ENCODE measurements at places on chromosomes 5 and 9.

GRCh38 chr9:98039607-98040017 is 16.9 kb upstream of the NANS start:
- DNase-seq, result no peak

- DNase-seq, result no peak
Observed at GRCh38 chr9:75891277-75891741, 836 bp downstream of the PCSK5 start.

- no peak for DNase-seq
Observed at GRCh38 chr9:3224931-3225330, 300.9 kb downstream of the RFX3 start.

GRCh38 chr9:98007251-98007928 is 24.2 kb downstream of the ANP32B start:
- DNase-seq, result no peak

DNA sequence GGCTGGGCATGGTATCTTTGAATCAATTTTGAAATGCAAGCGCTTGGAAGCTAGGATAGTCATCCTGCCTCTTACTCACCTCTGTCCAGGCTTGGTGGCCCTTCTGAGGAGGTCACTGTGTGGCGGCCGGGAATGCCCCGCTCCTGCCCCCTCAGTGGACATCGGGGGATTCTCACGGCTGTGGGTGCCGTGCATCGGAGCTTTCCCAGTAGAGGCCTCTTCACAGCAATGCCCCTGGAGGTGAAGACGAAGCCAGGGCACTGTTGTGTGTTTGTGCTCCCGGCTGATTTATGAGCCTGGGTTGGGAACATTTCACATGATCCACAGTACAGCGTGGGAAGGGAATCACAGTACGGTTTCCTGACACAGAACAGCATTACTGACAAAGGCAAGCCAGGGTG is 147.5 kb downstream of the NXNL2 start:
- DNase-seq, result no peak

DNA sequence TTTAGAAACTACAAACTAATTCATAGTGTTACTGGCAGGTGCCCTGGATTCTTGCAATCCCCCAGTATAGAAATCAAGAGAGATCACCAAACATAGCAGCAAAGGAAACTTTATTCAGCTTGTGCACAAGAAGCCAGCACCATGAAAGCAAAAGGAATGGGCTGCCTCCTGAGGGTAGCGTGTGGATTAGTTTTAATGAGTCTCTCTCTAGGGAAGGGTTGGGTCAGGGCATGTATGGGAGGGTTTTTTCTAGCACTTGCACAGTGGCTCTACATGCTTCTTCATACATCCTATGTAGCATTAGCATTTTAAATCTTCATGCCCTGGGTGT is 38.4 kb downstream of the LYRM7 start:
- DNase-seq, result no peak

DNA sequence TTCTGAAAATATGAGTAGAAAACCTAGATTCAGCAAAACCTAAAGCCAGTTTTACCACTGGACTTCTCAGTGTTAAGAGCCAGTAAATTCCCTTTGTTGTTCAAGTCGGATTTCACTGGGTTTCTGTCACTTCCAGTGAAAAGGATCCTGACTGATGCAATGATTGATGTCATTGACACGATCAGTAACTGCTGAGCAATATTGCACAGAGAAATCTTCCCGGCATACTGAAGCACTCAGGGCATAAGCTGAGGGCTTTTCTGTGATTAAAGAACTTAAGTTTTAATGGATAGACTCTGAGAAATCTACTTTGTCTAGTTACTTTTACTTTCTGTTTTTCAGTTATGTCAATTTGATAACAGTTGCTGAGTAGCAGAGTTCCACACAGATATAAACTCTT is 61.9 kb downstream of the DENND1A start:
- no peak for DNase-seq

GRCh38 chr5:153632748-153633290 is 142.3 kb downstream of the GRIA1 start:
- DNase-seq, result no peak

GRCh38 chr9:122464633-122465567 is 12.8 kb downstream of the OR1J1 start:
- peak; percentile 39 for DNase-seq

DNA sequence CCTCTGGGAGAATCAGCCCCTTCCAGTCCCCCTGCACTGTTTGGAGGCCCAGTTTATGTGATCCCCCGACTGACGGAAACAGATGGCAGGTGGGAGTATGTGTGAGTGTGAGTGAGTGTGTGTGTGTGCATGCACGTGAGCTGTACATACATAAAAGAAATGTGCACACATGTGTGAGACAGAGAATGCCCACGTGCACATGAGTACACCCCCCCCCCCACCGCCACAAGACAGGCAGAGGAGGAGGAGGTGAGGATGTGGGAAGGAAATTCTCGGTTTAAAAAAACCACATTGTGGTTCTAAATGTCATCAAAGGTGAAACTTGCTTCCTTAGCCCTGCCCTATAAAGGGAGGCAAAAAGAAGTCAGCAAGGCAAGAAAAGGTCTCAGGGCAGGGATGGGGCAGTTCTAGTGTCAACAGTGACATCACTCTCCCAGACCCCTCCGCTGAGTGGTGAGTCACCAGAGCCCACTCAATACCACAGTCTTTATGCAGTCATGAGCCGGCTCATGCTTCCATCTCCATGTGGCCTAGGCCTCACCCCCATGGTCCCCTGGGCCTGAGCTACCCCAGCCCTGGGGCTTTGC is 79.2 kb upstream of the HSPA9 start:
- DNase-seq, result peak; percentile 57

GRCh38 chr5:5522336-5522735 is 99.9 kb downstream of the ICE1 start:
- DNase-seq, result no peak

DNA sequence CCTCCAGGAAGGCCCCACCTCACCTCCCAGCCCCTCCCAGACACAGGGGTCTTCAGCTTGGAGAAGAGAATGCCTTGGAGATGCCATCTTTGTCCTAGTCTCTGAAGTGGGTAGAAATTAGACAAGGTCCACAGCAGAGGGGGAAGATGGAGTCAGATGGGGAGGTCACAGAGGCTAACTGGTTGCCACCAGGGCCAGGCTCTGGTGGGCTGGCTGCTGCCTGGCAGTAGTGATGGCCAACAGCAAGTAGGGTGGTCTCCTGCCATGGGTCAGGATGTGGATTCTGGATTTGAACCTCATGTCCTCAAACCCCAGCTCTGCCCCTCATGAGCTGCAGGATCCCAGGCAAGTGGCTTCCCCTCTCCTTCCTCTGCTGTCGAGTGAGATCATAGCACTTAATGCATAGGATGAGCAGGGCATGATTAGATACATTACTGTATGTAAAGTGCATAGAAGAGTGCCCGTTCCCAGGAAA is 38.7 kb upstream of the NEK6 start:
- DNase-seq, result no peak

DNA sequence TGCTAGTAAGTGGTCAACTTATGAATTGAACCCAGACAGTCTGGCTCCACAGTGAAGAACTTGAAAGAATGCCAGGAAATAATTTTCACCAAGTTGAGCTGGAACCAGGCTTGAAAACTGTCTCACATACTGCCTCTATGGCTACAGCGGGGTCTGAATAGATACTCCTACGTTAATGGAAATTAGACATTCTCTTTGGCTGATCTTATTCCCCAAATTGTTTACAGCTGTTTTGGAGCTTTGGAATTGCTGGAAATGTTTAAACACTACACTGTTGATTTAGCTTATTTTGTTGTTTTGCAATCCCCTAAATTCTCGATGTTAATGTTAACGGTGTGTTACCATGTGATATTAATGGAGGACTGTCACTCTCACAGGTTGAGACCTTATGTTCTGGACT is 146.4 kb downstream of the FBXL7 start:
- no peak for DNase-seq

DNA sequence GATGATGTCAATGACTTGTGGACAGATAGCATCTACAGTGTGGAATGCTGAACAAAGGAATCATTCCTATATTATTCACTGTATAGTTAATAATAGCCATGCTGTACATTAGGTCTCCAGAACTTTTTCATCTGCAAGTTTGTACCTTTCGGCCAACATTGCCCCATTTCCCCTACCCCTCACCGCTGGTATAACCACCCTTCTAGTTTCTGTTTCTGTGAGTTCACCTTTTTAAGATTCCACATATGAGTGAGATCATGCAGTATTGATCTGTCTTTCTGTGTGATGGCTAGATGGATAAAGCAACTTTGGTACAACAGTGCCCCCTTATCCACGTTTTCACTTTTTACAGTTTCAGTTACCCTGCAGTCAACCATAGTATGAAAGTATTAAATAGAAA is 18.8 kb upstream of the ALDH1B1 start:
- no peak for DNase-seq

- no peak for DNase-seq
Observed at GRCh38 chr5:53942724-53943123, 367.6 kb downstream of the ARL15 start.

- no peak for DNase-seq
Observed at GRCh38 chr9:110846215-110846614, 177.6 kb downstream of the MUSK start.

DNA sequence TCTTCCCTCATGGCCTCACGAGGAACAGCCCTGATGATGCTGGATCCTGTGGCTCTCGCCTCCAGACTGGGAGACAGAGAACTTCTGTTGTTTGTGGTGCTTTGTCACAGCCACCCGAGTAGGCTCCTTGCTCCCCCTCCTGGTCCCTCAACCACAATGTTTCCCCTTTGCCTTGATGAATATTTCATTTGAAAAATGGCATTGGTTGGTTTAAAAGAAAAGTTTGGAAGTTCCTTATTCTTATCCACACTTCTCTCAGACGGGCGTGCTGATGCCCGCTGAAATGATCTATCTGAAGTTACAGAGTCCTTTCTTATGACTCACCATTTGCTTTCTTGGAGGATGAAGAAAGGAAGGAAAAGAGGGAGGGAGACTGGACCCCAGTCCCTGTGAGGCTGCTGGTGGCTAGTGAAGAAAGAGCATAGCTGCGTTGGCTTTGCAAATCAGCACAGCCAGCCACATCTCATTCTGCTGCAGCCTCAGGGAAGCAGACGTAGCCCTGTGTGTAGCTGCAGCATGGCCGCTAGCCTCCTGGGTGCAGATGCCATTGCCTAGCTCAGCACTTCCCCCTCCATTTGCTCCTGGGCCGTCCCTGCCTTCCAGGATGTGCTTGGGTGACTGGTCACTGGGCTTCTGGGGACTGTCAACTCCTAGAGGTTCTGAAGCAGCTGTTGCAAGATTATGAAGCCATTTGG is 185.9 kb downstream of the ERCC6L2 start:
- DNase-seq, result peak; percentile 9

DNA sequence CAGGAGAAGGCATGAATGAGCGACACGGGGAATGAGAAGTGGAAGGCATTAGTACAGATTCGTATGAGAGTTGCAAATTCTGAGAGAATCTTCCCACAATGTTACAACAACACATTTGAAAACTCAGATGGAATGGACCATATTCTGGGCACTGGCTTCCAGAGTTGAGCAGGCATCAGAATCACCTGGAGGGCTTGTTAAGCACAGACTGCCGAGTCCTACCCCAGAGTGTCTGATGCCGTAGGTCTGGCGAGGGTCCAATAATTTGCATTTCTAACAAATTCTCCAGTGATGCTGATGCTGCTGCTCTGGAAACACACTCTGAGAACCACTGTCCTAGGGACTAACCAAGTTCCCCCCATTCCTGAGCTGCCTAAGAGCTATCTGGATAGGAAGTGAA is 2.9 kb upstream of the TLX3 start:
- no peak for DNase-seq

- peak; percentile 2 for DNase-seq
Observed at GRCh38 chr5:158116965-158117364, 258.0 kb upstream of the CLINT1 start.

DNA sequence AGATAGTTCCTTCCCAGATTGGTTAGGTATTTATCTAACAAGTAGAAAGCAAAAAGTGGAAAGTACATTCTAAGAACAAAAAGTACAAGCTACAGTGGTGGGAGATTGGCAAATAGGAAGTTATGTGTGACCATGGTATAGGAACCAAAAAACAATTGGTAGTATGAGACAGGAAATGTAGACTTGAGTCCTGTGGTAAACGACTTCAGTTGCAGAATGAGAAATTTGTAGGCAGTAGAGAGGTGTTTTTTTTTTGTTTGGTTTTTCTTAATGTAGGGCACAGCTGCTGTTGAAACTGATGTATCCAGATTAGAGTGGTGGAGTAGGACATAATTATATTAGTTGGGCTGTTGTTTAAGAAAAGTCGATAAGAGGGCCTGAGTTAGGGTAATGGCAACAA is 72.0 kb downstream of the CCNH start:
- DNase-seq, result no peak

DNA sequence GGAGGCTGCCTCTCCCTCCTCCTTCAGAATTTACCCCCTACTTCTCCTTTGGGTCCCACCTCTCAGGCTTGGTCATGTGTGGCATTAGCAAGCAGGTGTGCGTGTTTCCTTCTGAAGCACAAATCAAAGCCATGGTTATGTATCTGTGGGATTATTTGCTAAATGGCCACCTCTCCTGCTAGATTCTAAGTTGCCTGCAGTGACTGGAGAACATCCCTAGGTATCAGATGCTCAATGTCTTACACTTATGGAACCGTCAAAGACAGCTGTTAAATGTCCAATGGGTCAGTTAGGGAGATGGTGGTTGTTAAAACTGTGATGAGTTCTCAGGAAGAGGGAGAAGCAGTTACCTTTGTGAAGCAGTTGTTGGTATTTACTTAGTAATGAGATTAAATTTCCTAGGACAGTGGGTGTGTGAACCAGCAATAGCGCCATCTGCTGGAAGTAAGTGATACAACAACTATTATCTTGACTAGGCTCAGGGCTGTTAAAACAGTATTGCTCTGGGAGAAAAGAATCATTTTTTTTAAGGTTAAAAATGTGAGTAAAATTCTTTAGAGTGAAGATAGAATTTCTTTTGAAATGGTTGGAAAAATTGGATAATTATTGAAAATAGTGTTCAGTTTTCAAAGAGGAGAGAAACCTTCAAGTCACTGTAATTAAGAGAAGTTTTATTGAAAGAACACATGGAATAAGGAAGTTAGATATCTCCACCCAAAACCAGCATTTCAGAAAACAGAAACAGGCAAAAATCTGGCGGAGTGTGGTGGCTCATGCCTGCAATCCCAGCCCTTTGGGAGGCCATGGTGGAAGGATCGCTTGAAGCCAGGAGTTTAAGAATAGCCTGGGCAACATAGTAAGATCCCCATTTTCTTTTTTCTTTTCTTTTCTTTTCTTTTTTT is 71.3 kb downstream of the TMC1 start:
- no peak for DNase-seq

DNA sequence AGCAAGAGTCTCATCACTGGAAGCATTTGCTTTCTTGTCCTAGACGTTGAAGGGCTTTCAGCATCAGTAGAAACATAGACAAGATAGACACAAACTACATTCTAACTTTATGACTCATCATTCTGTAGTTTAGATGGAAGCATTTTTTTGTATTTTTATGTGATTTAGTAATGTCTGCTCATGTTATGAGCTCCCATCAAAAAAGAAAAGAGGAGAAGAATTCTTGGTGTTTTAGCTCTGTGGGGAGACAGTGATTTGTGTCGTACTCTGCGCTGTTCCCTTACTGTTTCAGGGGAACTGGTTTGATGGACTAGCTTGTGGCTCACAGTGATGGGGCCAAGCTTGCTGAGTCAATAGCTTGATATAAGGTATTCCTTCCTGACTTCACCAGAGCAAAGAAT is 159.2 kb upstream of the WWC1 start:
- no peak for DNase-seq

- DNase-seq, result no peak
Observed at GRCh38 chr9:124284940-124285441, 27.2 kb downstream of the NEK6 start.
